ENCODE measurements at places on chromosomes 1 and 21.

GRCh38 chr1:61496501-61496900 is 228.4 kb downstream of the TM2D1 start:
- DNase-seq: no peak

DNA sequence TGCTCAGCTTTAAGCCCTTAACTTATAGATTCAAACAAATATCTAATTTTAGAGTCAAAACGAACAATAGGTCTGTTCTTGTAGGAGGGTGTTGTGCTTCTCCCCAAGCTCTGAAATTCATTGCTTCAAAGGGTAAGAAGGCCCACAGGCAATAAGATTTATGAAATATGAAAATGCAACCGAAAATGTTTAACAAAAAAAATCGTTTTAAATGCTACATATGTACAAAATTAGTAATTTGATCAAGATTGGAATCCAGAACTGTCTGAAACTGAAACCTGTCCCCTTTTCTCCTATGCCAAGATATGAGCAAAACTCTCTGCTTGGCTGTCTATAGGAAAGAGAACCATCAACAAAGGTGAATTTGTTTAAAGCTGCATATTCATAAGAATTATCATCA is 534.3 kb downstream of the PLPP3 start:
- DNase-seq: no peak

- peak; percentile 19 for DNase-seq
Measured at GRCh38 chr1:179082333-179082998, 596 bp downstream of the TOR3A start.

GRCh38 chr1:78096976-78097375 is 51.2 kb downstream of the GIPC2 start:
- DNase-seq: no peak

DNA sequence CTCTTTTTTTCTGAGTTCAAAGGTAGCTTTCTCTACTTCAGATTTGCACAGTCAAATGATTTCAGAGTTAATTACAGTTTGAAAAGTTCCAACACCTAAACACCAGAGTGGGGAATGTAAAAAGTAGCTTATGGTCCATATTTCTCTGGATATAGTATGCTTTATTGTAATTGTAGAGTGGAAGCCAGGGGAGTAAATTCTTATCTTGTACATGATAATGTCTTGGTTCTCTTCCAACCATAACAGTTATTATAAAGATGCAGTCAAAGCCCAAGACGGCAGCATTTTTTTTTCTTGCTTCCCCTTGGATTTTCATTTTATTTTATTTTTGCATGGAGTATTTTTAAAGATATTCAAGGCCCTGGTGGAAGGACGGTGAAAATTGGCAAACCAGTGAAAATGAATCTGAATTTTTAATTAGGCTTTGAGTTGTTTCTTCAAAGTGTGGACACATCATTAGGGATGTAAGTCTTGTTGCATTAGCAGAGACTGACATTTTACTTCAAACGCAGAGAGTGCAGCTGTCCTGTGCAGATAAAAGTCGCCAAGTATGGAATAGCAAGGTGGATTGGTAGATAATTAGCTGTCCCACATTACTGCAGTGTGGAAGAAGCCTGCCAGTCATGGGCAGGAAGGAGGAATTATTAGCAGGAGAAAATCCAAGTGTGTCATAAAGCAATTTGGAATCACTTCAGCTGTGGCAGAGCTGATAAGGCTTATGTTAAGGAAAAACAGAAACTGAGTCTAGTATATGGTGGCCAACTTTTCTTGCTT is 11.3 kb downstream of the CACHD1 start:
- DNase-seq: no peak

GRCh38 chr1:231580874-231581273 is 45.7 kb upstream of the DISC1 start:
- no peak for DNase-seq

DNA sequence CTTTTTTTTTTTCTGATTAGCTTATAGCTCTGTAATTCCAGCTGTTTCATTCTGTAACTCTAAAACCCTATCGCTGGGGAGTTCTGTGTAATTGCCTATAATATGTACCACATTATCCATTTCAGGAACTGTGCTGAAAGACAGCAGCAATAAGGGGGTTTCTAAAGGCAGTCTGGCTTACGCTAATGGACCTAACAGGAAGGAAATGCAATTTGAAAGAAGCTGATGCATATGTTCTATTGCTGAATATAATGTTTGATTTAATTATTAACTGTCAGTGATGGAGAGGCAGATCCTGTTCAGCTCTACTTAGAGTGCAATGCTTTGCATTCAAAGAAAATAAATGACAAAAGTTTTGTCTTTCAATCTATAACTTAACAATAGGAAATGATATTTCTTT is 209.4 kb upstream of the SNX7 start:
- no peak for DNase-seq

DNA sequence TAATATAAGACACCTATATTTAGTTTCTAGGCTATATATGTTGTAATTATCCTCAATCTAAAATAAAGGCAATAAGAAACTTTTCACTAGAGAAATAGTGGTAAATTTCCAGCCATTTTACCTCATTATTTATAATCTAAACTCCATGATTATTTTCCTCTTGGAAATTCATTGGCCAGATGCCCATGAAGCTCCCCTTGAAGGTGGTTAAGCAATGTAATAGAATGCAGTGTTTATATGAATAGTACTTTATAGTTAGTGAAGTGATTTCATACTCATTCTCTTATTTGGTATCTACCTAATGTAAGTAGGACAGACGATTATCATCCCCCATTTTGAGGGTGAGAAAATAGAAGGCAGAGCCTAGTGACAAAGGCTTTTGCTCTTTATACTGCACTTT is 26.5 kb downstream of the NFYC start:
- no peak for DNase-seq

DNA sequence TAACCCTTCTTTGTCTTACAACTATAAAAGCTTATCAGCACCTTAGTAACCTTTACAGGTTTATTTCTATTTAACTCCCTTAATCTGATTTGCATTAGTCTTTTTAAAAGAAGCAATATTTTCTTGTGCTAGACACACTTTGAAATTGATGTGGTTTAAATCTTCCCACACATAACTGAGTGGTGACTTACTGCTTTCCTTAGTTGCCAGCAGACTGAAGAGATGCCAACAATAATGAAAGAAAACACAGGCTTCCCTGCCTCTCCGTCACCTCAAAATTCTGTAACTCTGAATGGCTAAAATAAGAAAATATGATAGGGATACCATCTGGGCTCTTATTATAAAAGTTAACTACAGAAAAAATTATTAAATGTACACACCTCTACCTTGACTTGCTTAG is 196.8 kb downstream of the PTBP2 start:
- DNase-seq: no peak

DNA sequence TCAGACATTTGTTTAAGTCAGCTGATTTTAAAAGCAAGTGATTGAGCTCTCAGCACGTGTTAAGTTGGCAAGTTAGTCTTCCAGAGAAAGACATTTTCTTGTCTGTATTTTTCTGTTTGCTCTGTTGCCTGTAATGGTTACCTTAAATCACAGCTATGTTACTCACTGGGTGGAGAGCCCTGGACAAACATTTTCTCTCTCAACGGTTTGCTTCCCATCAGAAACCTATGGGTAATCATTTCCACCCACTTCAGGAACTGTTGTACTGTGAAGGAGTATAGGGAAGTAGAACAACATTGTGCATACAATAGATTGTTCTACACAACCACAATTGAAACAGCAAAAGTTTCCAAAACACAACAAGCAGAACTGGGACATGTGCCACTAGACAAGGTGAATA is 113.9 kb upstream of the DPT start:
- no peak for DNase-seq

GRCh38 chr1:154241703-154242351 is 21.1 kb downstream of the UBAP2L start:
- no peak for DNase-seq

- DNase-seq: no peak
Measured at GRCh38 chr1:87993051-87993450, 664.4 kb downstream of the LMO4 start.

GRCh38 chr1:226444901-226445300 is 37.0 kb upstream of the PARP1 start:
- DNase-seq: no peak

DNA sequence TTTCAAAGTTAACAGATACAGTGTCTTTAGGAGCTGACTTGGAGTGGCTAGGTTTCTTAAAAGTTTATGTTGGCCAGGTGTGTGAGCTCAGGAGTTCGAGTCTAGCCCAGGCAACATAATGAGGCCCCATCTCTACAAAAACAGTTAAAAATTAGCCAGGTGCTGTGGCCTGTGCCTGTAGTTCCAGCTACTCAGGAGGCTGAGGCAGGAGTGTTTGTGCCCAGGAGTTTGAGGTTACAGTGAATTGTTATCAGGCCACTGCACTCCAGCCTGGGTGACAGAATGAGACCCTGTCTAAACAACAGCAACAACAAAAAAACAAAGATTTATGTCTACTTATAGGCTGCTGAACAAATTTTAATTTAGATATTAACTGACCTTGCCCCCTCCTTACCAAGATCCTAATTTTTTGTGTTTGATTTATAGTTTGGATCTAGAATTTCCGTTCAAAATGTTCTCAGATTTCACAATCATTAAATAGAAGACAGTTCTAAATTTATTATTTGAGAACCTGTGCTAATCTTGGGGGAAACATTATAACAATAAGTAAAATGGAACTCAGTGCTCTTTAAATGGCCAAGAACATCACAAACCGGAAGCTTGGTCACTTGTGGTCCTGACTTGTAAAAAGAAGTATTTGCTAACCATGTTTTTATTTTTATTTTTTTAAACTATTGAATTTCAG is 67.8 kb downstream of the POU2F1 start:
- no peak for DNase-seq

Data from stimulated activated CD4-positive, alpha-beta T cell treated with anti-CD3 and anti-CD28 coated beads, TNF-alpha, amount 100 ng/mL, for 4 hours (primary cell).